Left lobe of liver (tissue), 2 donors: ENCODE measurements at places on chromosomes 11 and 22.

DNA sequence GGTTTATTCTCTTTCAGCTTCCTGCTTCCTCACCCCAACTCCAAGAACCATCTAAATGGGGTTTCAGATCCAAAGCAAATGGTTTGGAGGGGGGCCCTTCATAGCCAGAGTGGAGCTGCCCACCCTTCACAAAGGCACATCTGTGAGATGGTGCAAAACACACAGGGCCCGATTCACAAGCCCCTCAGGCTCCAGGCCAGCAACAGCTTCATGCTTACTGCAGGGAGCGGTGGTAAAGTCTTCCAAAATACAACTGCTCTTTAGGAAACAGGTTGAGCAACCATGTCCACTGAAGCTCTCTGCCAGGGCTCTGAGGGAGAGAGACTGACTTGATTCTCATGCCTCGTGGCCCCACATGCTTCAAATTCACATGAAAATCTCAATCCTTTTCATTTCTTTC is 213.0 kb upstream of the NARS2 start:
- no peak for DNase-seq

DNA sequence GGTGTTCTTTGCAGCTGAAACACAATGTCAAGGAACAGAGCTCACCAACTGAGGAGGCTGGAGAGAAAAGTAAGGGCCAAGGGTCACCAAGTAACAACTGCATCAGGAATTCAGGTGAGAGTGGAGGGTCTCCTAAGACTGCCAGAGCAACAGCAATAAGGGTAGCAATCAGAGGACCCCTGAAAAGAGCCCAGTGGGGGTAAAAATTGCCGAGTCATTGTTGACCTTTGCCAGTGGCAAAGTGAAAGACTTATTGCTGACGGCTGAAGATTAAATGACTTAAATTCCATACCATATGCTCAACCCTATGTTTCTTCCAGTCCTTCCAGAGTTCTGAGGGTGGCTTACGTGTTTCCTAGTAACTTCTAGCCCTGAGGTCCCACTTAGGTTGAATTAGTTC is 51.9 kb upstream of the ARHGAP42 start:
- no peak for DNase-seq

DNA sequence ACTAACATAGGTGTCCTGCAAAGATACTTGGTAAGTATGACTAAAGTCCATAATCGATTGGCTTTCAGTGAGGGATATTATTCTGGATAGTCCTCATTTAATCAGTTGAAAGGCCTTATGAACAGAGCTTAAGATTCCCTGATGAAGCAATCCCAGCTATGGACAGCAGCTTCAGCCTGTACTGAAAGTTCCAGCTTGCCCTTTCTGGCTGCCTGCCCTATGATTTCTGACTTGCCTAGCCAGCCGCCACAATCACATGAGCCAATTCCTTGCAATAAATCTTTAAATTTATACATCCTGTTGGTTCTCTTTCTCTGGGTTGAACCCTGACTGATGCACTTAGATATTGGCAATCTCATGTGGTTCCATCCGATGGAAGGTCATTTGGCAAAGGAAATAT is 759.0 kb upstream of the API5 start:
- no peak for DNase-seq

DNA sequence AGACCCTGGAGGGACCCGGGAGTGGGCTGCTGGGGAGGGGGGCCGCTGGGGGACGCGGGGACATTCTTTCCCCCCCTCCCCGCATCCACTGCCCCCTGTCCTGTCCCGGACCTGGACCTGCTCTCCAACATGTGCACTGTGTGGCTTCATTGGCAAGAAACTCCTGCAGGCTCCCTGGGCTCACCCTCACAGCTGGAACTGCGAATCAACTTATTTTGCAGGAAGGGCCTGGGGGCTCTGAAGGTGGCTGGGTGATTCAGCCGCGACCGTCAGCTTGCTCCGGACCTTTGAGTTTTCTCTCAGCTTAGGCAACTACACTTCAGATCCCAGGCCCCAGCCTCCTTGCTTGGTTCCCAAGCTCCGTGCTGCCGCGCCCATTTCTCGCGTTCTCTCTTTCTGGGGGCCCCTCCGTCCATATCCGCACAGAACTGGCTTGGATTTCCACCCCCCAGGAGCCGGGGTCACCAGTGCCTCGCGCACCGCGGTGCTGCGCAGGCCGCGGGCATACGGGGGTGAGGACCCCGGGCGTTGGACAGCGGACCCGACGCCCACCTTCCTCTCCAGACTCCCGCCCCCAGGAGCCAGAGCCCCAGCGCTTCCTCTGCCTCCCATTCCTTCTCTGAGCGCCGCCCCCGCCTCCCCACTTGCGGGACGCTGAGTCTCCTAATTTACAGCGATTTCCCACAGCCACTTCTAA is 471 bp upstream of the AHNAK start:
- peak; percentile 56 for DNase-seq

- DNase-seq = no peak
These were observed 366.0 kb upstream of the PDGFD start for GRCh38 chr11:104529906-104530305.

GRCh38 chr22:50678218-50678650 is 5.6 kb downstream of the SHANK3 start:
- no peak for DNase-seq

DNA sequence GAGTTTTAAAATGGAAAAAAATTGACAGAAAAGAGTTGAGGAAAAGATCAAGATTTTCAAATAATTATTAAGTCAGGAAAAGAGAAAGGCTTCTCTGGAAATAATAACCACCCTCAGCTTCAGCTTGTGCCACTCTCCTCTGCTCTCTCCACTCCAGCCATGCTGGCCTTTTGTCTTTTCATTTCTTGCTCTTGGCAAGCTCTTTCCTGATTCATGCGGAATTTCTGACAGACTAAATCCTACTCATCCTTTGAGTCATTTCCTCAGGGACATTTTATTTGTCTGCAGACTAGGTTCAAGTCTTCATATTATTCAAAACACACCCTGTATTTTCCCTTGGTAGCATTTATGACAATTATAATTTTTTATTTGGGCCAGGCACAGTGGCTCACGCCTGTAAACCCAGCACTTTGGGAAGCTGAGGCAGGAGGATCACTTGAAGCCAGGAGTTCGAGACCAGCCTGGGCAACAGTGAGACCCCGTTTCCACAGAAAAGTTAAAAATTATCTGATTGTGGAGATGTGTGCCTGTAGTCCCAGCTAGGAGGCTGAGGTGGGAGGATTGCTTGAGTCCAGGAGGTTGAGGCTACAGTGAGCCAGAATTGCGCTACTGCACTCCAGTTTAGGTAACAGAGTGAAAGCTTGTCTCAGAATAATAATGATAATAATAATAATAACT is 7.8 kb upstream of the P4HA3 start:
- DNase-seq = no peak

- DNase-seq = no peak
These were observed 6.1 kb downstream of the MCHR1 start for GRCh38 chr22:40685406-40685805.

- no peak for DNase-seq
These were observed 19.5 kb downstream of the GNAZ start for GRCh38 chr22:23089633-23090456.

- DNase-seq = no peak
These were observed 34.5 kb upstream of the DEUP1 start for GRCh38 chr11:93295921-93296575.

- DNase-seq = no peak
These were observed 123.4 kb downstream of the CSNK2A3 start for GRCh38 chr11:11229647-11230046.

DNA sequence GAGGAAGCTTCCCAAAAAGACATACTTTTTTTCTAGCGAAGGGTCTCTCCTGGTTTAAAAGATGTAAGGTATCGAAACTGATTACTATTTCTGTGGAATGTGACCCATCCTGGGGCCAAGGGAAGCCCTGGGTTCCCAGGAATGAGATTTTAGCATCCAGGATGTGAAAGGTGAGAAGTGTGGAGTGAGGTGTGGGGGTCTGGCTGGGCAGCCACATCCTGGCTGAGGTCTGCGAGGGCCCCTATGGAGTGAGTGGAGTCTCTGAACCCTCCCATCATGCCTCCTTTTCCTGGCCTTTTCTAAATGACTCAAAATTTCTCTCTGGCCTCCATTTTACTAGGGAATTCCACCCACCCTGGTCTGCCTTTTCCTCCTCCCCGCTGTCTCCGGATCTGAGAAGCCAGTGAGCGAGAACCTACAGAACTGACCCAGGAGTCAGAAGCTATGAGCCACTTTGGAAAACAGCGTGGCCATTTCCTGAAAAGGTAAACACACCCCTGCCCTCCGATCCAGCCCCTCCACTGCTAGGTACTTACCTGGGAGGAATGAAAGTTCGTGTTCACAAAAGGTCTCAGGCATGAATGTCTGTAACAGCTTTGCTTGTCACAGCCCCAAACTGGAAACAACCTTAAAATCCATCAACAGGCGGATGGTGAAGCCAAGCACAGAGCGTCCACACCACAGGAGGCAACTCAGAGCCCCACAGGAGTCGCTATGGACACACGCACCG is 27.7 kb upstream of the SHANK2 start:
- DNase-seq = no peak

DNA sequence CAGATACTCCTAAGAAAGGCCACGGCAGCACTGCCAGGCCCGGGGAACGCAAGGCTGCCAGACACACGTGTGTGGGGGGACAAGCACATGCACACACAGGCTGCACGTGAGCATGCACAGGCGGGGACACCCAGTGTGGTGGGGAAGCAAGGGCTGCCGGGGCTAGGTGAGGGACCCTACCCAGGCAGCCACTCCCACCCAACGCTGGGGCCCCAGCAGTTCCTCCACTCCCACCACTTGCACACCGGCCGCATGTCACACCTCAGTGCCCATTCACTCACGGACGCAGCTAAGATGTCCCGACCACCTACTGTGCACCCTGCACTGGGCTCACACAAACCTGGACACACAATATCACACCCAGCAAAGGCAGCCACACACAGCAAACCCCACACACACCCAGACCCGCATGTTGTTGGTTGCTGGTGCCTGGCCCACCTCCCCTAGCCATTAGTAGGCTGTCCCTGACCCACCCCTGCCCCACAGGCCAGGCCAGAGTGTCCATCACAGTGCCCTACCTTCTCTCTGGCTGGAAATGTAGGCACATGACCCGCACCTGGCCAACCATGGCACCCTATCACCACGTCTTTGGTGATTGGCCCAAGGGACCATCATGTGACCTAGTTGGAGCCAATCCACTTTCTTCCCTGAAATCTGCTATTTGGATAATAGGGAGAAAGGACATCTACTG is 8.8 kb downstream of the SSTR3 start:
- DNase-seq = no peak

GRCh38 chr11:35750981-35751663 is 88.5 kb downstream of the TRIM44 start:
- no peak for DNase-seq

- no peak for DNase-seq
These were observed 14.0 kb downstream of the IGLL1 start for GRCh38 chr22:23565915-23566704.

- no peak for DNase-seq
These were observed 115.3 kb upstream of the SESN3 start for GRCh38 chr11:95346265-95346664.

DNA sequence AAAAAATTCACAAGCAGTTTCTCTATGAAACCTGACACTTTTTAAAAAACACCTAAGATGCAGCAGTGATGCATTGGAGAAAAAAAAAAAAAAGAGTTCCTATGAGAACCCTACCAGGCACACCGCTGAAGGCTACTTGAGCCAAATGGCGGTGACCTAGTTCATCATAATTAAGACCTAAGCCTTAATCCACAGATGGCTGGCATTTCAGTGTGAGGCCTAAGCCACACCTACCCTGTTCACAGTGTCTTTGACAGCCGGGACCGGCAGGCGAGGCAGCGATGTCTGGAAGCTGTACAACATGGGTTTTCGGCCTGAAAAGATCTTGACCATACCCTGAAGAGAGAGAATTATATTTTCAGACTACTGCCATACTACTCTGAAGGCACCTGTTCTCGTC is 38.0 kb downstream of the CPT1A start:
- DNase-seq = no peak

GRCh38 chr11:73598719-73599379 is 937 bp upstream of the FAM168A start:
- no peak for DNase-seq

DNA sequence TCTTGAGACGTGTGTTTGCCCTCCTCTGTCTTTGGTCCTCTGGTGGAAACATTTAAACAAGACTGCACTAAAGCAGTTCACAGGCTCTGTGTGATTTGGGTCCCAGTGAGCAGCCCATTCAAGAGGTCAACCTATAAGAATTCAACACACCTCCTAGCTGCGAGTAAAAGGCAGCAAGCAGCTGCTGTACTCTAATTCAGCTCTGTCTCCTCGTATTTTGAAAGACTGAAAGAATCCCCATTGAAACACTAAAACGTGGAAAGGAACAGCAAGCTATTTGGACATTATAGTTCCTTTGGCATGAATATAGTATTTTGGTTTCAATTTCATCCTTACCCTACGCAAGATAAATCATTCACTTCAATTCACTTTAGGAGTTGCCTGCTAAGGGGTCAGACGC is 1046.7 kb downstream of the DLG2 start:
- DNase-seq = no peak
